ENCODE measurements at places on chromosomes 5 and 9.

DNA sequence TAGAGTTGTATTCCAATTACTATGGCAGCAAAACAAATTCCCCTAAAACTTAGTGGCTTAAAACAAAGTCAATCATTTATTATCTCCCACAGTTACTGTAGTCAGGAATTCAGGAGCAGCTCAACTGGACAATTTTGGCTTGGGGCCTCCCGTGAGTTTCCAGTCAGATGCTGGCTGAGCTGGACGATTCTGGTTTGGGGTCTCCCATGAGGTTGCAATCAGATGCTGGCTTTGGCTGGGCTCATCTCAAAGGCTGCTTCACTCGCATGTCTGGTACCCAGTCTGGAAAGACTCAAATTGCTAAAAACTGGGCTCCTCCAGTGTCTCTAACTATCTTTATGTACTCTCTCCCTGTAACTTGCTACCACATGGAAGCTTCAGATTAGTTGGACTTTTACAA, 130.1 kb downstream of the C5orf15 start:
- no peak for DNase-seq

GRCh38 chr5:121500310-121500709, 351.4 kb upstream of the FTMT start:
- no peak for DNase-seq

- no peak for DNase-seq
Measured at GRCh38 chr9:13023498-13023897, 248.7 kb downstream of the LURAP1L start.

DNA sequence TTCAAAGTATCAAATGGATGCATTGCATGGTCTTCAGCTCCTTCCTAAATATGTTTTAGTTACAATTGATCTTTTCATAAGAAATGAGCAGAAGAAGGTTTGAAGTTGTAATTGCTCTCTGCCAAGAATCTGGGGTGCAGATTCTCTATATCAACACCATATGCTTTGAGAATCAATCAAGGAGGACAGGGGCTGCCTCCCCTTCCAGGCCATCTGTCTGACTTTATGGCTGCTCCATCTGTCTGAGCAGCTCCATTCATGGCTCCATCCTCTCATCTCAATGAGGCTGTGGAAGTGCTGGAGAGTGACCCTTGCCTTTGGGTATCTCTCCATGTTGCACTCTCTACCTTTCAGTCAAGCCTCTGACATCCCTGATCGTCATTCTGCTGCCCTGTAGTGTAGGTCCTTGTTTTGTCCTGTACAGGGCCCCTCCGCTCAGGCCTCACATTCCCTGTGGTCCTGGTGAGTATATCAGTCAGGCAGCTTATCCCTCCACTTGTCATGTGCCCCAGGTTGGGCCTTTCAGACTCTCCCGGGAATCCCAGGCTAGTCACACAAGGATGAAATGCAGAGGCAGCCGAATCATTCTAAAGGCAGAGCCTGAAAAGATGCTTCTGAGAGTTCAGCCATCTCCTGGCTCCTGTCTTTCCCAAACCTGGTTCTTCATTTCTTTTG, 14.0 kb upstream of the SV2C start:
- DNase-seq: no peak

DNA sequence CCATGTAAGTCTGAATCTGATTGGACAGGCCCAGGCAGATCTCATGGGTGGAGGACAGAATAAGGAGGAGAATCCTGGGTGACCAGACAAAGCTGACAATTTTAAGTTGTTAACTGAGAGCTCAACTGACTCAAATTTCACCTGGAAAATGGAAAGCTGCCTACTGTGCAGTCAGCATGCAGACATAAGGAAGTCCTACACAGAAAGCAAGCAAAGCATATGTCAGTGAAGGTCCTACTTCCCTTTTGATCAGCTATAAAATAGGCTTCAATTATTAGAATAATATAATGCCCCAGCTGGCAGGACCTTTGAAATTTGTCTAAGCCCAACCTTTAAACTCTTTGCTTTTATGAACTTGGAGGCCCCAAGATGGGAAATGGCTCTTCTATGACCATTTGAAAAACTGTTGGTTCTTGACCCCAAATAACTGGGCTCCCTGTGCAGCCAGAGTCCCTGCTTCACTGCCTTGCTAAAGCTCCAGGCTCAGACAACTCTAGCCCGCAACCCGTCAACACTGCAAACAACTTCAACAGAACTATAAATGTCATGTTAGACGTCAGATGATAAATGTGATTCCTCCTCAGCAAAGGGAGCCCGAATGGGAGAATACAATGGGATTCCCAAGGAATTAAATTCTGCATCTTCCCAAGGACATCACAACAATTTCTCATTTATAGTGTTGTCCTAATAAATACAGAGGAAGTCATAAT, 118.9 kb upstream of the ADRA1B start:
- DNase-seq: no peak

GRCh38 chr9:18459962-18460584, 13.9 kb upstream of the ADAMTSL1 start:
- DNase-seq: no peak

DNA sequence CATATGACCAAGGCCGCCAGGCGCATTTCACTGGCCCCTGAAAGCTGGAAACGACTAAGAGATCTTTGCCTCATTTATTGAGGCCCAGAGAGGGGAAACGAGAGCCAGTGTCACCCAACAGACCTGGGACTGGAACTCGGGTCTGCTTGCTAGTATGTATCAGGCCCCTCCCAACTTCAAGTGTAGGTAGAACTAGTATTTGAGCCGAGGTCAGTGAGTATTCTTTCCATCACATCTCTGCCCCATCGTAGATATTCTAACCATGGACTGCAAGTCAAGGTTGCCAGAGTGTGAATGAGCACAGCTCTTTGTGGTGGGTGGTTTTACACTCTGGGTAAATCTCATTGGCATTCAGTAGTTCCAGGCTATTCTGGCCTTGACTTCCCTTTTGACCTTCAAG, 42.2 kb downstream of the GPR107 start:
- DNase-seq: no peak

GRCh38 chr5:134455466-134455865, 43.8 kb upstream of the CDKN2AIPNL start:
- DNase-seq: no peak

DNA sequence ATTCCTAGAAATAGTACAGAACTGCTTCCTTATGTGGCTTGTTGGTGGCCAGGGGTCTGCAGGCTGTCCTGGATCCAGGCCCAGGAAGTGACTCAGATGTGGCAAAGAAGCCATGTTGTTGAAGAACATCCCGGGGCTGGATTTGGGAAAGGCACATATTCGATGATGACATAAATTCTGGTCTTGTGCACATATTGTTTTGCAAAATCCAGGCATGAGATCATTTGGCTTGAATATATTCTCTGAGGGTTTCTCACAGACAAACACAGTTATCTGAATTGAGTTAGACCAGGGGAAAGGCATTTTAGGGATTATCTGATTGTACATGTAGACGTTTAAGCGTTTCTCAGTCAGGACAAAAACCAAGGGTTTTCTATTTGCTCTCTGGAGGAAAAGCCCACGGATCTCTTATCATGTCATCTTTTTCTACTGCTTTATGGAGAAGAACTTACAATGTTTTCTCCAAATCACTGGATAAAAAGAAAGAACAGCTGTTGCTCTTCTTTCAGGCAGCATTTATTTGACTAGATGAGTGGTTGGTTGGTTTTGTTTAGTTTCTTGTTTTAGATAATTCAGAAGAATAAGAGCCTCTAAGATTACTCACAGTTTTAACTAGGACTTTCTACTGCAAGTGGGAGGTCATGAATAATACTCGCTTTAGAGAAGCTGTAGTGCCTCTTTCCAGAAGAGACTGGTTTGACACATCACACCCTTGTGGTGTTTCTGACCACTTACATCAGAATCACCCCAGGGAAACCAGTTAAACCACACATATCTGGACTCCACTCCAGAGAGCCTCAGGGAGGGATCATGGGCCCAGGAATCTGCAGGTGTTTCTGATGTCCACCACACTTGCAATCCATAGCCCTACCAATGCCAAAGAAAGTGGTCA, 29.5 kb upstream of the LHFPL2 start:
- no peak for DNase-seq

- DNase-seq: no peak
Measured at GRCh38 chr5:135233477-135233876, 165.6 kb downstream of the MACROH2A1 start.

GRCh38 chr5:174229514-174230370, 184.2 kb downstream of the NSG2 start:
- DNase-seq: no peak

- no peak for DNase-seq
Measured at GRCh38 chr5:71732011-71732410, 12.9 kb downstream of the CARTPT start.

GRCh38 chr9:36665921-36666431, 93.3 kb downstream of the MELK start:
- DNase-seq: peak; percentile 3

GRCh38 chr5:161391016-161391415, 155.5 kb downstream of the GABRB2 start:
- no peak for DNase-seq

- DNase-seq: no peak
Measured at GRCh38 chr5:45532826-45533624, 163.2 kb downstream of the HCN1 start.

DNA sequence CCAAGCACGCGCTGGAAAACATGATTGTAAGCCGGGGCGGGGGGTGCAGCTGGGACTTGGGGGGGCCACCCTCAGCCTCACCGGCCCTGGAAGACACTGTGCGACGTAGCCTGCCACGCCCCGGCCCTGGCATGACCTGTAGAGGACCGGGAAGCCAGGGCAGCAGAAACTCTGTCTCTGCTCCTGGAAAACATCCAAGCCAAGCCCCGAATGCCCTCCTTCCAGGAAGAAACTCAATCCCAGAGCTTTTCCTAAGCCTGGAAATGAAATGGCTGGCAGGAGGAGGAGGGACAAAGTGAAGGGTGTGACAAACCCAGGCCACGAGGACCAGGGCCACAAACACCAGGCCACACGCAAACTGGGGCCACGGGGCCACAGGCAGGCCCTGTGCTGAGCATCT, 55.4 kb downstream of the KCNT1 start:
- DNase-seq: no peak

- DNase-seq: no peak
Measured at GRCh38 chr9:133526721-133527321, 2.1 kb upstream of the MYMK start.

GRCh38 chr5:34057118-34057517, 14.1 kb upstream of the C1QTNF3 start:
- DNase-seq: no peak

DNA sequence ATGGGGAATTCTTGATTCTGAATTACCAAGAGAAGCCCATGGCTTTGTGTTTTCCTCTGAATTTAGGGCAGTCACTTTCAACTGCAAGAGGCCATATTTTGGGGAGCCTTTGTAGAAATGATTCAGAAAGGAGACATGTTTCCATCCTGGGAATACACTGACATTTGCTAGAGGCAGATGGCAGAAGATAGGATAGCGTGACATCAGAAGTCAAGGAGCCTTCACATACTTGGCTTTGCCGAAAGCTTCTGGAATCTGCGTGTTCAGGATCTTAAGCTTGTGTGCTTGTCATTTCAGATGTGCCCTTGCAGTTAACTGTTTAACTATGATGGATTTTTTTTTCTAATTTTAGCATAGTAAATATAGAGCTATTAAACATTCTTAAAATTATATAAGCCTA, 296.2 kb downstream of the ARHGEF28 start:
- DNase-seq: no peak

DNA sequence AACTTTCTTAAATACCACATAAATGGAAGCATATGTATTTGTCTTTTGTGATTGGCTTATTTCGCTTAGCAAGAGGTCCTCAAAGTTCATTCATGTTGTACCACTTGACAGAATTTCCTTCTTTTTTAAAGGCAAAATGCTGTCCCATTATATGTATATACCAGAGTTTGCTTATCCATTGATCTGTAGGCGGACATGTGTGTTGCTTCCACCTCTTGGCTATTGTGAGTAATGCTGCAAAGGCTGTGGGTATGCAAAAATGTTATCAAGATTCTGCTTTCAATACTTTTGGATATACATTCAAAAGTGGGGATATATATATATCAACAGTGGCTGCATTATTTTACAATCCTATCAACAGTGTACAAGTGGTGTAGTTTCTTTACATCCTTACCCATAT, 271.0 kb downstream of the PRR16 start:
- DNase-seq: no peak

GRCh38 chr5:172678902-172679301, 37.8 kb downstream of the NEURL1B start:
- no peak for DNase-seq

DNA sequence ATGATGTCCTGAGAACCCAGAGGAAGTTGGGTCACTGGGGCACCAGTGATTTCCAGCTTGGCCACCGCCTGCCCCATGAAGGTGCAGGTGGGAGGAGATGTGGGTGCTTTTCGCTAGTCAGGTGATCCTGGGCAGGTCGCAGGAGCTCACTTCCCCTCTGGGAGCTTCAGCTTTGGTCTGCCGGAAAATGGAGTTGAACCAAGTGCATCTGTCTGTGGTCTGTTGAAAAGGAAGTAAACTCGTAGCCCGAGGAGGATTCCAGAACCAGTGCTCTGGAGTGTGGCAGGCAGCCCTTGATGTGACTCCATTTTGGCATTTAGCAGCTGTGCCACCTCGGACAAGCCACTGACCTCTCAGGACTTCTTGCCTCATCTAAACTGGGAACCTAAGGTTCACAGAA, 81.8 kb upstream of the HRH2 start:
- no peak for DNase-seq

All from GM18507 (cell line).